ENCODE measurements at places on chromosomes 4 and X. TPM values are rescaled to one million over a fixed set of nuclear protein-coding genes. Genes with fewer than 3 reads are reported as not detected.

Gene CXCL6
- 8.0 TPM for total RNA-seq

Gene SPON2
- 2.8 TPM for total RNA-seq

Gene TCEAL2
- total RNA-seq = 15.1 TPM

Gene RASSF6
- 0.28 TPM for total RNA-seq

Gene F8A2
- total RNA-seq = not detected

Gene AR
- total RNA-seq = 10.6 TPM

Gene PLAC8
- total RNA-seq = 0.80 TPM

Gene CENPVL1
- total RNA-seq = 3.2 TPM

- no peak for DNase-seq
- H3K36me3 ChIP-seq = no peaks in the 10 kb centered on the region
- no peaks in the 10 kb centered on the region for H3K4me1 ChIP-seq
- no peaks in the 10 kb centered on the region for H3K27me3 ChIP-seq
- H3K4me3 ChIP-seq = no peak overlapping the region
These were observed 8.0 kb upstream of the CPEB2 start for GRCh38 chr4:14994242-14994641.

DNA sequence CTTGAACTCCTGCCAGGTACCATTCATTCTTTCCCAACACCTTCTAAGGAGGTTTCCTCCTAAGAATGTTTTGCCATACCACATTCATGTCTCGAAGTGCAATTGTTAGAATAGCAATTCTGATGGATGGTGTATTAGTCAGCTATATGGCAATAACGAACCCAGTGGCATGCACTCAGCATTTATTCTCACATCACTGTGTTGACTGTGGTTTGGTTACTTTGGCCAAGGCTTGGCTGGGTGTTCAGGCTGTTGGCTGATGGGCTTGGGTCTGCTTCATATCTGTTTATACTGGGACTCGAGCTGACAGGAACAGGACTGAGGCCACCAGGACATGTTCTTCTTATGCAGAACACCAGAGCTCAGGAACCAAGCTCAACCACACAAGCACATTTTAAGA, 31.7 kb downstream of the PSAPL1 start:
- no peak for DNase-seq
- no peaks in the 10 kb centered on the region for H3K36me3 ChIP-seq
- H3K4me3 ChIP-seq = no peak overlapping the region
- H3K4me1 ChIP-seq = no peaks in the 10 kb centered on the region
- no peak overlapping the region for H3K27ac ChIP-seq

DNA sequence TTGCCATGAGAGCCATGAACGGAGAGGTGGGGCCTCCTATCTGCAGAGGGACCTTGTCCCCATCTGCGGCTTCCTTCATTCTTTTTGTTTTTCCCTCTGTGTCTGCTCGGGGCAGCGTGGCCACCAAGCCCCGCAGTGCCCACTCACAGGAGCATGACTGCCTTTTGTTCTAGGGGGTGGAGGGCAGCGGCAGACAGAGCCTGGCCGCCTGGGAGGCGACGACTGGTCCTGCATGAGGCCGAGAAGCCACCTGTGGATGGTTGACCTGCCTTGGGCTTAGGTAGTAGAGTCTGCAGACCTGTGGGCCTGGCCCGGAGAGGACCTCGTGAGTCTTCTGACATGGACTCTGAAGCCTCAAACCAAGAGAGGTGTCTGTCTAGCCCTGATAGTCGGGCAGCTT, 1.4 kb downstream of the RBM3 start:
- no peak overlapping the region for H3K27ac ChIP-seq
- peak overlapping the region; percentile 81 for H3K4me3 ChIP-seq
- peaks cover 5% of the 10 kb centered on the region for H3K4me1 ChIP-seq
- no peaks in the 10 kb centered on the region for H3K27me3 ChIP-seq
- DNase-seq = no peak

DNA sequence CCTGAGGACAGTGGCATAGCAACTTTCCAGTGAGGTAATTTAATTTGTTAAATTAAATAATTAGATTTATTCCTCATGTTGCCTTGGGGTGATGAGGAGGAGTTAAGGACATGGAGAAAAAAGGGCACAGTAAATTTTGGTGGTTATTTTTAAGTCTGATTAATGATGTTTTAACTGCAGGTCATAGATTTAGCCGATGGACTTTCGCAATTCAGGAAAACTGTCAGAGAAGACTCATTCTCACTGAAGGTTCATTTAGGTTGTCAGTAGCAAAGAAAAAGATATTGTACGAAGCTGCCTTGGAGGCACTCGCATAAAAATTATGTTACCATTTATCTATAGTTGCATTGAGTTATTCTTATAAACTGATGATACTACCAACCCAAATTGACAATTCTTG, 164.2 kb upstream of the PITX2 start:
- no peaks in the 10 kb centered on the region for H3K27me3 ChIP-seq
- no peak overlapping the region for H3K27ac ChIP-seq
- DNase-seq = no peak
- H3K4me3 ChIP-seq = no peak overlapping the region
- H3K4me1 ChIP-seq = no peaks in the 10 kb centered on the region

DNA sequence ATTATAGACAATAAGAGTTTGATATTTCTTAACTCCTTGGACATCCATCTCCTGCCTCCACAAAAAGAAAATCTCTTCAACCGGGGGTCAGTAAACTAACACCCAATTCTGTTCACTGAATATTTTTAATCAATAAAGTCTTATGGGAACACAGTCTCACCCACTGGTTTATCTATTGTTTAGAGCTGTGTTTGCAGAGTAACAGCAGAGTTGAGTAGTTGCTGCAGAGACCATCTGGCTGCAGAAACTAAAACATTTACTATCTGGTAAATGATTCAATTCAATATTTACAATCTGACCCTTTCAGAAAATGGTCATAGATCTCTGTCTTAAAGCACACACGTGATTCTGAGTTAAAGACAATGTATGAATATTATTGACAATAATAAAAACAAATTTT, 94.0 kb downstream of the TMA16 start:
- H3K4me3 ChIP-seq = no peak overlapping the region
- no peaks in the 10 kb centered on the region for H3K36me3 ChIP-seq
- no peaks in the 10 kb centered on the region for H3K27me3 ChIP-seq
- H3K27ac ChIP-seq = no peak overlapping the region
- no peaks in the 10 kb centered on the region for H3K4me1 ChIP-seq

DNA sequence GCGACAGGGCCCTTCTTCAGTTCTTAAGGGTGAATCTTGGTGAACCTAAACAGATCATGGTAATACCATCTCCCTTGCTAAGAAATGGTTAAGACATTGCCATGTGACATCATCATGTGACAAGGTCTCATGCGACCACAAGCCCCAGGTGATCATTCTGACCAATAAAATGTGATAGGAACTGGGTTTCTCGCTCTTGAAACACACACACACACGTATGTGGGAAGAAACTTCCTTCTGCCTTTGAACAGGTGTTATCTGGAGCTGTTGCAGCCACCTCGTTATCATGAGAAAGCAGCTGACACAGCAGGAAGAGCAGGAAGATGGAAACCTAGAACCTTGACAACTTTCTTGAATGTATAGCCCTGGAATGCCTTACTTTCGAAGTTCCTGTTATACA, 10.2 kb downstream of the SOD3 start:
- peaks cover 19% of the 10 kb centered on the region for H3K4me1 ChIP-seq
- no peaks in the 10 kb centered on the region for H3K36me3 ChIP-seq
- DNase-seq = peak; percentile 36
- H3K27me3 ChIP-seq = no peaks in the 10 kb centered on the region

- no peaks in the 10 kb centered on the region for H3K27me3 ChIP-seq
- H3K4me1 ChIP-seq = no peaks in the 10 kb centered on the region
- H3K27ac ChIP-seq = no peak overlapping the region
- no peak overlapping the region for H3K4me3 ChIP-seq
- no peaks in the 10 kb centered on the region for H3K36me3 ChIP-seq
These were observed 1548.5 kb upstream of the IGFBP7 start for GRCh38 chr4:58658701-58659100.

DNA sequence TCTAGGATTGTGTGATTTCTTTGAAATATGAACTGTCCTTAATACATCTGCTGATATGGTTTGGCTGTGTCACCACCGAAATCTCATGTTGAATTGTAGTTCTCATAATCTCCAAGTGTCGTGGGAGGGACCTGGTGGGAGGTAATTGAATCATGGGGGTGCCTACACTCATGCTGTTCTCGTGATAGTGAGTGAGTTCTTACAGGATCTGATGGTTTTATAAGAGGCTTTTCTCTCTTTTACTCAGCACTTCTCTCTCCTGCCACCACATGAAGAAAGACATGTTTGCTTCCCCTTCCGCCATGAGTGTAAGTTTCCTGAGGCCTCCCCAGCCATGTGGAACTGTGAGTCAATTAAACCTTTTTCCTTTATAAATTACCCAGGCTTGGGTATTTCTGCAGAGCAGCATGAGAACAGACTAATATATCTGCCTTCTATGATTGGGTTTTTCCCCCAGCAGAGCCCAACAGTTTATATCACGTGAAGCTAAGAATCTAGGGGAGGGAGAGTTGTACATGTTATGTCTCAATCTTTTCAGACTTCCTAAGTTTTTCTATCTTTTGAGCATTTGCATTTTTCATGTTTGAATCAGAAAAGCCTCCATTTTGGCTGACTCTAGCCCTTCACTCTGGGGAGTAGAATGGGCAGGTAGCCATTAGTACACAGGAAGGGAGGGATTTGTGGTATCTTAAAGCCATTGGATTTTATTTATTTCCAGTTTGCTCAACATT, 58.9 kb downstream of the PLAC1 start:
- no peak for DNase-seq
- H3K4me3 ChIP-seq = no peak overlapping the region
- H3K36me3 ChIP-seq = no peaks in the 10 kb centered on the region
- no peaks in the 10 kb centered on the region for H3K4me1 ChIP-seq

DNA sequence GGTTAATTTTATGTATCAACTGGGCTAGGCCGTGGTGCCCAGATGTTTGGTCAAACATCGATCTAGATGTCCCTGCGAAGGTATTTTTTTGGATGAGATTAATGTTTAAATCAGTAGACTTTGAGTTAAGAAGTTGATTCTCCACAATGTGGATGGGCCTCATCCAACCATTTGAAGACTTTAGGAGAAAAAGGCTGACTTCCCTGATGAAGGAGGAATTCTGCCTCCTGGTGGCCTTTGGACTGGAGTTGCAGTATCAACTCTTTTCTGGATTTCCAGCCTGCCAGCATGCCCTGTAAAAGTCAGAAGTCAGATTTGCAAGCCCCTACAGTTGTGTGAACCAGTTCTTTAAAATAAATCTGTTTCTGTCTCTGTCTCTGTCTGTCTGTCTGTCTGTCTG, 91.4 kb downstream of the STK32B start:
- no peak overlapping the region for H3K27ac ChIP-seq
- DNase-seq = no peak
- H3K27me3 ChIP-seq = no peaks in the 10 kb centered on the region

All from H1 (cell line).